ENCODE measurements at places on chromosomes 3 and 15. TPM values are rescaled to one million over a fixed set of nuclear protein-coding genes. Genes with fewer than 3 reads are reported as not detected.

The GLT8D1 gene
- total RNA-seq, result 20.2 TPM

The TUSC7 gene
- not detected for total RNA-seq

The CXCR6 gene
- not detected for total RNA-seq

DNA sequence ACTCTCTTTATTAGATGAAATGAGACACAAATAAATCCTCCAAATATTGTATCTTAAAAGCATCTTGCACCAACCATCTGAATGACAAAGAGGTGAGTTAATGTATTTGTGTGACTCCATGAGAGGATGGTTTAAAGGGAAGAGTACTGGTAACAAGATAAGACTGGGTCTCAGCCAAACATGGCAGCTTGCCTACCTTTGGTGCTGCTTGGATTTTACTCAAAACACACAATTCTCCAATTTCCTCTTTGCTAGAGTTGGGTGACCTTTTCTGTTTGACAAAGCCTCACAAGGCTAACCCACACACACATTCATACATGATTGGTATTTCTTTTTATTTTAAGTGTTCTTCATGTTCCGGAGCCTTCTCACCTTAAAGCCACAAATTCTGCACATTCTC lies 506.4 kb downstream of the FGF12 start:
- no peak for DNase-seq

GRCh38 chr3:46360907-46361306 lies 7.0 kb downstream of the CCR2 start:
- peak; percentile 22 for DNase-seq

DNA sequence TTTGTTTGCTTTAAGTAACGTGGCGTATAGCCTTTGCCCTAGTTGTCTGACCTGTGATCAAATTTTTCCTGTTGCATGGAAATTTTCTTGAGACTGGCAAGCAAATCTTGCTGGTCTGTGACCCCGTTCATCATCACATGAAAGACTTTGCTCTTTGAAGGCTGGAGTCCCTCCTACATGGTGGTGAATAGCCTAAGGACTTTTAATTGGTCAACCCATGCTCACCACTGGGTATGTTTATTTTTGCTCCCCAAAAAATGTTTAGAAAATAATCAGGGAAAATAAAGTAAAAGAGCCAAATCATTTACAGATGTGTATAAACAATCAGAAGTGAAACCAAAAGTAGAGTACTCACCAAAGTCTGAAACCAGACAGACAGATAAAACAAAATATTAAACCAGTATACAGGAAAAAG lies 1075.3 kb upstream of the ALCAM start:
- no peak for DNase-seq

GRCh38 chr3:178182337-178182779 lies 353.9 kb upstream of the KCNMB2 start:
- DNase-seq, result no peak

The KIAA1143 gene
- total RNA-seq, result 26.7 TPM

The ATP13A5 gene
- not detected for total RNA-seq

The PPARG gene
- 6.8 TPM for total RNA-seq

The TMEM158 gene
- 1.5 TPM for total RNA-seq

The TMEM45A gene
- total RNA-seq, result 2.2 TPM

The TICRR gene
- not detected for total RNA-seq

GRCh38 chr3:15997274-15997943 lies 177.1 kb upstream of the GALNT15 start:
- DNase-seq, result no peak

DNA sequence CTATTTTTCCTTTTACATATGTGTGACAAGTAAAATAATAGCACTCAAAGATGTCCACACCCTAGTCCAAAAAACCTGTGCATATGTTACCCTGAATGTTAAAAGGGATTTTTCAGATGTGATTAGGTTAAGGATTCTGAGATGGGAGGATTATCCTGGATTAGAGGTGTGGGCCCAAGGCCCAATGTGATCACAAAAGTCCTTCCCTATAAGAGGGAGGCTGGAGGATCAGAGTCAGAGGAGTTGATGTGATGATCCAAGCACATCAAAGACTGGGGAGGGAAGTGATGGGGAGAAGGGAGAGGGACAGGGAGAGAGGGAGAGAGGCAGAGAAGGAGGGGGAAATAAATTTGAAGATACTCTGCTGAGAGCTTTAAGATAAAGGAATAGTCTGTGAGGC lies 512.6 kb downstream of the PLOD2 start:
- no peak for DNase-seq

GRCh38 chr15:50676799-50677483 lies 9.7 kb downstream of the TRPM7 start:
- no peak for DNase-seq

DNA sequence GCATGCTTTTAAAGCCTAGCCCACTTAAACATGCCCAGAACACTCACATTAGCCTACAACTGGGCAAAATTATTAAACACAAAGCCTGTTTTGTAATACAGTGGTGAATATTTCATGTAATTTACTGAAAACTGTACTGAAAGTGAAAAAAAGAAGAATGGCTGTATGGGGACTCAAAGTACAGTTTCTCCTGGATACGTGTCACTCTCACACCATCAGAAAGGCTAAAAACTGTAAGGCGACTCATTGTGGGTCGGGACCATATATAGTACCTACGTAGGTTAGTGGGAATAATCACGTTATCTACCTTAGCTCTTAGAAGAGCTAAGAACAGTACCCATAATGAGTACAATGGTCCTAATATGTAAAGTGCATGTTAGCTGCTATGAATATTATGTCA lies 80.2 kb upstream of the SPATA12 start:
- no peak for DNase-seq

GRCh38 chr3:183244981-183245476 lies 8.0 kb upstream of the B3GNT5 start:
- DNase-seq, result no peak

DNA sequence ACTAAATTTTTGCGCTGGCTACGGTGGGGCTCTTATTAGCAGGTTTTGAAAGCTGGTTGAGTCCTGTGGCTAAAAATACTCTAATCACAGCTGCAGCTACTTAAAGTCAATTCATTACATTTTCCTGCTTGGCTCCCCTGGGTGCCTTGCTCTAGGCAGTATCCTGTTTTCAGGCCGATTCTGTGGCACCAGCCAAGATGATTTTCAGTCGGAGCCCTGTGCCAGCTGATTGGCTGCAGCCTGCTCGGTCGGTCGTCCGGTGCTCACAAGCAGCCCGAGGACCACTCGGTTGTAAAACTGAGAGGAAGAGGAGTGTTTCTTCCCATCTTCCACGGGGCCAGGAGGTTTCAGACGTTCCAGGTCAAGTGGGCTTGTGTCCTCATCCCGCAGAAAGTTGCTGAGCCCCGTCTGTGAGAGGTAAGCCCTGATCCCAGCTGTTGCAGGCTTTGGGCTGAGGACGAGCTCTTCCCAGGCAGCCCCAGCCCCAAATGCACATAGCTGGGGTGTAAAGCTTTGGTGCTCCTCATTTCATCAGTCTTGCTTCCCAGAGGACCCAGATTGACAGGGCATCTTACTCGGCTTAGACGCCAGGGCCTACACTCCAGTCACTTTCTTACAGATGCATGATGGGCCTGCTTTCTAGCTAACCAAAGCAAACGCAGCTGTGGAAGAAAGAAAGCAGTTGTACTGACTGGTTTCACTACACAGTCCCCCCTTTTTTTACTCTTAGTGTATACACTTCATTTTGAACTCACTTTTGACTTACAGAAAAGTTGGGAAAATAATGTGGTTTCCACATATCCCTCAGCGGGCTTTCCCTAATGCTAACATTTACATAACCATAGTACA lies 15.9 kb downstream of the LYSMD4 start:
- DNase-seq, result no peak

The SUSD5 gene
- total RNA-seq, result 1.0 TPM

The RTP3 gene
- total RNA-seq, result not detected

DNA sequence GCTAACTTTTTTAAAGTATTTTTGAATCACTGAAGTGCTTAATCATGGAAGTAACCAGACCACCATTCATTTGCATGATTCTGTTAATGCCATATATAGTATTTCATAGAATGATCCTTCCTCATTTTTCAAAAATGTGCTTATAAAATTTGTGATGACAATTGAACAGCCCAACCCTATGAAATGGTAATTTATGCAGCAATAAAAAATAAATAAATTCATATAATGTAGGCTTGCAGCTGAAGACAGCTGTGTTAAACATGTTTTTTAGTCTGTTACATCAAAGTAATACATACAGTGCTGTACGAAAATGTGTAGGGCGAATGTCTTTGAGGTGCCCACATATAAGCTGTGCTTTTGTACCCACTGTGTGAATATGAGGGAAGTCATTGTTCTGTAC lies 131.7 kb downstream of the FILIP1L start:
- no peak for DNase-seq

- no peak for DNase-seq
These were observed 1030.2 kb downstream of the MCTP2 start for GRCh38 chr15:95261546-95261945.

- DNase-seq, result no peak
These were observed 69.6 kb downstream of the ATP10A start for GRCh38 chr15:25793354-25794050.

DNA sequence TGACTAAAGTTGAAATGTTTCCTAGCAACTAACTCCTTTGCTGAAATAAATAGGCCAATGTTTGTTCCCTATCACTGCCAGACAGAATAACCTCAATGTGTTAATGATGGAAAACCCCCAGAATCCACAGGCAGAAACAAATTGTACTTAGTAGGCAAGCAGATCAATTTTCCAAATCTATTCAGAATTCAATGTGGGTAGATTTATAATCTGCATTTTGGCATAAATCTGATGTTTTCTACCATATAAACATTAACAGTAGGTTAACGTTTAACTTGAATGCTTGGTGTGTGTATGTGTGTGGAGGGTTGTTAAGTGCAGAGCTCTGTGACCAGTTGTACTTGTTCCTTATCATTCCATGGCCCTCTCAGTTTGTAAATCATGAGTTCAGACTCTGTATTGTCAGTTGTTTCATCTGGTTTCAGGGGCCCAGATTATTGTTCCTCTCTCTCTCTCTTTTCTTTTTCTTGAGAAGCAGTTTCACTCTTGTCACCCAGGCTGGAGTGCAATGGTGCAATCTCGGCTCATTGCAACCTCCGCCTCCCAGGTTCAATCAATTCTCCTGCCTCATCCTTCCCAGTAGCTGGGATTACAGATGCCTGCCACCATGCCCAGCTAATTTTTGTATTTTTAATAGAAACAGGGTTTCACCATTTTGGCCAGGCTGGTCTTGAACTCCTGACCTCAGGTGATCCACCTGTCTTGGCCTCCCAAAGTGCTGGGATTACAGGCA lies 32.8 kb downstream of the PLSCR1 start:
- no peak for DNase-seq

The ESYT3 gene
- 1.2 TPM for total RNA-seq

The ACP3 gene
- total RNA-seq, result 0.11 TPM

The XYLB gene
- total RNA-seq, result 0.78 TPM

DNA sequence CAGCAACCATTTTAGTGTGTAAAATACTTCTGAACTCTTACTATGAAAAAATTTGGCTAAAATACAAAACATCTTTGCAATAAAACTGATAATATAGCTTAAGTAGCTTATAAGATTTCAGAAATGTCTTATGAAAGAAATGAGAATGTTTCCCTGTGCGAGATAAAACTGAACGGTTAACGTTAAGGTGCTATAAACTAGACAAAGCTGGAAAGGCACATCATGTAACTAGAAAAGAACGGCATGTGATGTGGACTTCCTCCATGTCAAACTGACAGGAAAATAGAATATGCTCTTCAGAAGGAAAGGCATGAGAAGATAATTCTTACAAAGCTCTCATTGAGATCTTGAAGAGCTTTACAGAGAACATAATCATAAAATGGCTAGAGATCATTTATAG lies 36.5 kb downstream of the NCK1 start:
- DNase-seq, result no peak
